ENCODE measurements at places on chromosomes 11 and 22.

DNA sequence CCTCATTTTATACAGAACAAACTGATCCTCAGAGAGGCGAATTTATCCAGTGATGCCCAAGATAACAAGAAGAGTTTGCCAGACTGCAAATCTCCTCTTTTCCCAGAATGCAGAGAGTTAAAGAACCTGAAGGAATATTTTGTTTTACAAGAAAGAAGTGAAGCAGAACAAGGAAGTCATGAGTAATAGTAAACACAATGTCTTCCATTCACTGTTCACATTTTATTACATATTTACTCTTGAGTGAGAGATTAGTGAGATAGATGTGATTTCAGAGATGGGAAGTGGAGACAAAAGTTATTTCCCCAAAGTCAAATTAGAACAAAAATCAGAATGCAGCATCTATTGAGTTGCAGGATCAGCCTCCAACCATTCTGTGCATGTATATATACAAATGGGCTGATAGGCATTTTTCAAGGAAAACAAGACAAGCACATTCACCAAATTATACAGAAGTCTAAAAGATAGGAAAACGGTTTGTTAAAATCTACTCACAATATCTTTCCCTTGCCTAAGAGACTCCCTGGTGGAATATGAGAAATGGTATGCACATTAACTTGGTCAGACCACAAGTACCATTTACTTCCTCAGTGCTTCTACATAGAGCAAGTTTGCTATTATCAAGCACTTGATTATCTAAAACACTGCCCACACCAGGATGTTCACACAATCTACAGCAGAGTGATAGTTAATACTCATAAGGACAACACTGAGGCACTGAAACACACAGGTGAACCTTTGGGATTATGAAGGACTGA lies 12.0 kb downstream of the GUCY1A2 start:
- DNase-seq = no peak

DNA sequence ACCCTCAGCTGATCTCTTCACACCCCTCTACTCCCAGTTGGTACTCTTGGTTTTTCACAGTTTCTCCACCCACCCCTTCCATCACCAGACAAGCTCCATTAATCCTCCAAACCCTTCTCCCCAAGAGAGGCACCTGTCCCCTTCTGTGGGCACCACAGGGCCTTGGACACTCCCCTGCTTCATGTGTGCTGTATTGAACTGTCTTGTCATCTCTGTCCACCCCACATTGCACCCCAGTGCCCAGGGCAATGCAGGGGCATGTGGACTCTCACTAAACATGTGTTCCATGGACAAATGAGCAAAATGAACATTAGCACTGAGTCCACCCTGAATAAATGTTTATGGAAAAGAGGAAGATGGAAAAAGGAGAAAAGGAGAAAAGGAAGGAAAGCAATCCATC lies 181.4 kb downstream of the BCR start:
- no peak for DNase-seq

GRCh38 chr22:24175160-24175808 lies 6.0 kb upstream of the SUSD2 start:
- DNase-seq = peak; percentile 93

DNA sequence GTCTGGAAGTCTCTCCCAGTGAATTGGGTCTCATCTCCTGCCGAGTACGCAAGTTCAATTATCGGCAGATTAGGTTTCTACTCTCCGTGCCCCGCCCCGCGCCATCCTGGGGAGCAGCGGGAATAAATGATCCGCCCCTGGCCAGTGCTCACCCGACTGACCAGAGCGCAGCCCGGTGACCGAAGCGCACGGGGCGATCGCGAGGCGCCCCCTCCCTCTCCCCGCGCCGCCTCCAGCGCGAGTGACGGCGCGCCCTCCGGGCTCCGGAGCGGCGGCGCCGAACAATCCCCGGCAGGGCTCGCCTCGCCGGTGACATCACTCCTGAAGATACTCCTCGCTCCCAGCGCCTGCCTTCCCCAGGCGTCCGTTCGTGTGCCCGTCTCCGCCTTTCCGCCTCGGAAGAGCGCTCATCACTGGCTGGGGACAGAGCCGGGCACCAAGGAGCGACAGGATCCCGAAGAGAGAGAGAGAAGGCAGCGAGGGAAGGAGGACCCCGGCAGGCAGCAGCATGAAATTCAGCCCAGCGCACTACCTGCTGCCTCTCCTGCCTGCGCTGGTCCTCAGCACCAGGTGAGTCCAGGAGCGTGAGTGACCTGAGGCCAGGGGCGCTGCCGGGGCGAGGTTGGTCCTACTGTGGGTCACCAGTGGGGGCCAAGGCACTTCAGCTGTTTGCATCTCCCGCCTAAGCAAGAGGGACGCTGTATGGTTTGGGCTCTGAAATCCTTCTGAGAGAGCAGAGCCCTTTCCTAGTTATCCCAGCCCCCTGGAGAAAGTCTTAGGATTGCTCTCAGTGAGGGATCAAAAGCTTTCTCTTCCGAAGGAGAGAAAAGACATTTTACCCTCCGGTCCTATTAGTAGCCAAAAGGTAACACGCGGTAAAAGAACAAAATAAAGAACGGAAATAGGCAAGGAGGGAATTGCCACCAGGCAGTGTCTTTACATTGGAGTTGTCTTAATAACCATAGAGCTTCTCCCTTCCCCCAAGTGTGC lies at the start of gene LUZP2:
Gene LUZP2 (plus strand): TSS at position 318 of the 990 bp plus-strand sequence.
- no peak for DNase-seq

GRCh38 chr22:37318364-37319109 lies 36.2 kb downstream of the CYTH4 start:
- no peak for DNase-seq

- DNase-seq = no peak
Observed at GRCh38 chr11:93038521-93038920, 69.1 kb downstream of the MTNR1B start.

DNA sequence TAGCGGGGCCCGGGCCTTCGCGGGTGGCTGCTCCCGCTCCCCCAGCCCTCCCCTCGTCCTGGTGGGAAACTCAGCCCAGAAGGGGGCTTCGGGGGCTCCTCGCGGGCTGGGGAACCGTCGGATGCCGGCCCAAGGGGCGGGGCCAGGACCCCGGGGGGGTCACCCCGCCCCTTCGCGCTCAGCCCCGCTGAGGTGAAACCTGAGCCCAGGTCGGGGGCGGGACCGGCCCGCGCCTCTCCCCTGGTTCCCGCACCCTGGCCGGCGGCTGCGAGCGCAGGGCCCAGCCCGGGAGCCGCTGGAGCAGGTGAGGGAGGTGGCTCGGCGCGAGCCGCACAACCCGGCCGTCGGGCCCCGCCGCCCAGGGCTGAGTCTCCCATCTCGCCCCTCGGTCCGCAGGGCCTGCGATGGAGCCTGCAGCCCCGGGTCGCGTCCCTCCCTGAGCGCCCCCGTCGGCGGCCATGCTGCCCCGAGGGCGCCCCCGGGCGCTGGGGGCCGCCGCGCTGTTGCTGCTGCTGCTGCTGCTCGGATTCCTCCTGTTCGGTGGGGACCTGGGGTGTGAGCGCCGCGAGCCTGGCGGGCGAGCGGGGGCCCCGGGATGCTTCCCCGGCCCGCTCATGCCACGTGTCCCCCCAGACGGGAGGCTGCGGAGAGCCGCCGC lies at the start of gene LARGE2:
Gene LARGE2 (plus strand): TSS at position 232 of the 658 bp plus-strand sequence. CDS start 227 bp downstream, at position 459.
- no peak for DNase-seq

- peak; percentile 49 for DNase-seq
Observed at GRCh38 chr11:45154276-45154675, 7.8 kb downstream of the PRDM11 start.

GRCh38 chr22:23526596-23527316 lies 53.3 kb downstream of the IGLL1 start:
- DNase-seq = no peak

DNA sequence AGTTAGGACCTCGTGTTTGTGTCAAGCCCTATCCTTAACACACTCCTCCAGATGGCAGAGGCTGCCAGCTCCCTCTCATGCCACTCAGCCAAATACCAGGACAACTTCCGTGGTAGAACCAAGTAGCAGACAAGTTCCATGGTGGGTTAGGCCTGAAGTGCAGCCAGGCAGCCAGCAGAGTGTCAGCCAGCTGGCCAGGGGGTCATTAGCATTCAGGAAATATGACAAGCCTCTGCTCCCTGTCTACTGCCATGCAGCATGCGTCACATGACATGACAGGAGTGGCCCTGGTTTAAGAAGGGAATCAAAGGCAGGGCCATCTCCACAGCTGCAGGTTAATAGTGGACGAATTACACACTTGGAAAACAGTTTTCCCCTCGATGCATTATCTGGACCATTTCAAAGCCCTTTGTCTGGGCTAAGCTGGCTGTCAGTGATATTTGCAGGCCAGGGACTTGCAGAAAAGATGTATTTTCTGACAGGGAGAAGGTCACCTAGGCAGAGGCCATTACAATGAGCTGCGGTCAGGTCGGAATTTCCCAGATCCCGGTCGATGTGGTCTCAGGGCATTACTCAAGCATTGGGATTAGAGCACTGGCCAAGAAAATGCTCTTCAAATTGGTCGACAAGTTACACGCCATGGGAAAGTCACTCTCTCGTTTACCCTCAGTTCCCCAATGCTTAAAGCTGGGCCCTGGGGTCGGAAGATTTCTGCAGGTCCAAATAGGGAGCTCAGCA lies 461.7 kb upstream of the CADM1 start:
- no peak for DNase-seq

DNA sequence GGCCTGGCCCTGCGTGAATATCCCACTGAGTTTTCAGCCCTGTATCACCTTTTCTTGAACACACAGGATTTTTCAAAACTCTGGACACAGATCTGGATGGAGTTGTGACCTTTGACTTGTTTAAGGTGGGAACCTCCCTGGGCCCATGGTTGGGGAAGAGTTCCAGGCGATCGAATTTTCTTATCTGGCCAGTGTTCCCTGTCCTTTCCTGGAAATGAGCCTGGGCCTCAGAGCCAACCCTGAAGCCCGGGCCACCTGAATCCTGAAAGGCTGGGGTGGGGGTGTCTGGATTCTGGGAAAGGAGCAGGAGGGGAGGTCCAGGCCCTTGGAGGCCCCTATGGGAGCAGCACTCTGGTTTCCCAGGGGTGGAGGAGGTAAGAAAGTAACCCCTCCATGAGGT lies 29.0 kb downstream of the CAPN1 start:
- no peak for DNase-seq

Measured in coronary artery (tissue), 2 donors.